ENCODE measurements at places on chromosomes 5 and 9.

GRCh38 chr5:136420168-136420898, 55.0 kb upstream of the TRPC7 start:
- DNase-seq = no peak

DNA sequence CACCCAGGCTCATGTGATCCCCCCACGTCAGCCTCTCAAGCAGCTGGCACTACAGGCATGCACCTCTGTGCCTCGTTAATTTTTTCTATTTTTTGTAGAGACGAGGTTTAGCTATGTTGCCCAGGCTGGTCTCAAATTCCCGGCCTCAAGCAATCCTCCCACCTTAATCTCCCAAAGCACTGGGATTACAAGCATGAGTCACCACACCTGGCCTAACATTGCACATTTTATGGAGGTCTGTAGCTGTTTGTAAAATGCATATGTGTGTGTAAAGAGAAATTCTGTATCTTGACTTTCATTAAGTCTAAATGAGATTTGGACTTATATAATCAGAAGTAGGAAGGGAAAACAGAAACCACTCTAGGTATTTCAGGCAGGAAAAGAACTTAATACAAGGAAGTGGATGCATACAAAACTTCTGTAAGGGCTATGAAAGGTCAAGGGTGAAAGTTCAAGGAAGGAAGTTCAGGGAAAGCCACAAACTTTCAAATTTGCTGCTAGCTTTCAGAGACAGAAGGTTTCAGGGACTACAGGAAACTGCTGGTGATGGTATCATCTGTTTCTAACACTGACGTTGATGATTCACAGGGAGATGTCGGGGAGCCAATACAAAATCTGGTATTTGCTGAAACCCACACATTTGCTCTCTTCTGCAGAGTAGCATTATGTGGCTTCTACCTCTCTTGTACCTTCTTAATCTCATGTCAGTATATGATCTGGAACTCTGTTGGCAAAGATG, 209.4 kb downstream of the PIK3R1 start:
- DNase-seq = peak; percentile 77

GRCh38 chr5:9832921-9833320, 202.8 kb upstream of the TAS2R1 start:
- no peak for DNase-seq

DNA sequence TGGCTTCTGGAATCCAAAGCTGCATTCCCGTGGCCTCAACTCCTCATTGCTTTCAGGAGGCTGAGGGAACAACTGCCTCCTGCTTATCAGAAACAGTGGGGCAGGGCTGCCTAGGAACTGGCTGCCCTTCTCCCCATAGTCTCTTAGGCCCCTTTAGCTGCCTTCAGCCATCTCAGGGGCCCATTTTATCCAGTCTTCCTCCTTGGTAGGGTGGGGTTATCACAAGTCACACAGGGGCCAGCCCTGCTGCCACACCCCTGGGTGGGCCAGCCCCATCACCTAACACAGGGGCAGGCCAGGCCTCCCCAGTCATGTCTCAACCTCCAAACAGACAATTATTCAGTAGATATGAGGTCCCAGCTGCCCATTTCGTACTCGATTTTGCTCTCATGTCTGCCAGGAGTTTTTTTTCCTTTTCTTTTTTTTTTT, 3.9 kb downstream of the ALAD start:
- no peak for DNase-seq

DNA sequence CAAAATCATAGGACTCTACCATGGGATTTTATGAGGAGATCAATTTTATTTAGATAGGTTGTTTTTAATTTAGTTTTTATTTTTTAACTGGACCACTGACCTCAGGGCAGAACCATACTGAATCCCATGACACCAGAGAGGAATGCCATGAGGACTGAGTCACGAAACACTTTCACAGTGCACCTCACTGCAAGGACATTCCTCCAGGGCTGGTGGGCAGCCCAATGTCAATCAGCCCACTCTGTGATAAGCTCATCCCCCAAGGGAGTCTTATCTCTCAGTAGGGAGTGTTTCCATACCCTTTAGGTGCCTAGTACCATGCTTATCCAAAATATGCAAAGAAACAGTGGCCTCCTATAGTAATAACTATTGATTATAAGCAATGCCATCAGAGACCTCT, 224.5 kb upstream of the CDH6 start:
- no peak for DNase-seq

DNA sequence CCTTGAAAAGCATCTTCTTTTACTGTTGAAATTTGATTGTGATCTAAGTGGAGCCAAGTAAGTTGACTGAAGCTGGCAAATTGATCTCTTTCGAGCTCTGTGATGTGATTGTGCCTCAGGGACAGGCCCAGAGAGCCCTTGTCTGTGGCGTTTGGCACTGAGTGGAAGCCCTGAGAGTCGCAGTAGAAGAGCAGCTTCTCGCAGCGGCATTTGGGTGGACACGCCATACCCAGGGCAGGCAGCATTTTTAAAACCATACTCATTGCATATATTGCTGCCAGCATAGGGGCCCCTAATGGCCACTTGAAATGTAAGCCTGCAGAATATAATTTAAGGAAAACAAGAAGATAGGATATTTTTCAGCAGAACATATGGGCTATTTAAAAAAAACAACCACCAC, 894 bp downstream of the LRRTM2 start:
- no peak for DNase-seq

DNA sequence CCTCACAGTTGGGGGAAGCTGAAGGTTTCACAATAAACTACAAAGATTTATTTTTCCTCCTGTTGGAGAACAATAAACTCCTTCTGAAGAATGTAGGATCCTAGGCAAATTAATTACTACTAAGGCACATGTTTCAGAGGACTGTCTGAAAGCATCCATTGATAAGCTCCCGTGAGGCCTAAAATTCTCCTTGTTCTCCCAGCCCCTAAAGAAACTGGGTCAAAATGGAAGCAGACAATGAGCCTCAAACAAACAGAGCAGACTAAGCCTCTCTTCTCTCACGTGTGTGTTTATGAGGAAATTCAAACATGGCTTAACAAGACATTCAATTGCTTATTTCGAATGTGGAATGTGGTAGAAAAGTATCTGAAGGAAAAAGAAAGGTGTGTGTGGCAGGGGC, 249.0 kb downstream of the GLIS3 start:
- DNase-seq = no peak

DNA sequence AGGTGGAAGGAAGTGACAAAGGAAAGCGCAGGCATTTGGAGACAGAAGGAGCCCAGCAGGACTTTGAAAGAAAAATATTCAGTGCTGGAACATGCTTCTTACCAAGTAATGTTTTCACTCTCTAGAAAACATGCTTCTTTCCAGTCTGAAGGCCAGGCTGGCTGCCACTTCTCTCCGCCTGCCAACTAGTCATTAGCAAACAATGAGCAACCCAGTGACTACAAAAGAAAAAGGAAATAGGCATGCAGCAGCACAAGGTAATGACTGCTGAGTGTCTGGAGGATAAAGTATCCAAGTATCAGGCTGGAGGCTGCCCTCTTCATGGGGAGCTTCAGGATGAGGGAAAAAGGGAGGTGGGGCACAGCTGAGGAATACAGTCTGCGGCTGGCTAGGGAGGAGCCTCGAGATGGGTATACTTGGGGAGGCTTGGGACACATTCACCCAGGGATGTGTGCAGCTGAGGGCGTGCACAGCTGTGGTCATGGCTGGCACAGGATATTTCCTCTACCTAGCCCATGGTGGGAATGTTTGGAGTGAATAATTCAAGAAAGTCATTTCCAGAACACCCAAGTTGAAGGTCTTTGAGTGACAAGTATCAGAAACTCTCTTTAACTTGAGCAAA, 161.5 kb upstream of the KIF2A start:
- no peak for DNase-seq

GRCh38 chr5:94442991-94443390, 175.4 kb downstream of the KIAA0825 start:
- no peak for DNase-seq

GRCh38 chr9:38164659-38165221, 95.7 kb upstream of the SHB start:
- DNase-seq = no peak

- no peak for DNase-seq
These were observed 112.2 kb downstream of the ACTBL2 start for GRCh38 chr5:57370376-57370775.

DNA sequence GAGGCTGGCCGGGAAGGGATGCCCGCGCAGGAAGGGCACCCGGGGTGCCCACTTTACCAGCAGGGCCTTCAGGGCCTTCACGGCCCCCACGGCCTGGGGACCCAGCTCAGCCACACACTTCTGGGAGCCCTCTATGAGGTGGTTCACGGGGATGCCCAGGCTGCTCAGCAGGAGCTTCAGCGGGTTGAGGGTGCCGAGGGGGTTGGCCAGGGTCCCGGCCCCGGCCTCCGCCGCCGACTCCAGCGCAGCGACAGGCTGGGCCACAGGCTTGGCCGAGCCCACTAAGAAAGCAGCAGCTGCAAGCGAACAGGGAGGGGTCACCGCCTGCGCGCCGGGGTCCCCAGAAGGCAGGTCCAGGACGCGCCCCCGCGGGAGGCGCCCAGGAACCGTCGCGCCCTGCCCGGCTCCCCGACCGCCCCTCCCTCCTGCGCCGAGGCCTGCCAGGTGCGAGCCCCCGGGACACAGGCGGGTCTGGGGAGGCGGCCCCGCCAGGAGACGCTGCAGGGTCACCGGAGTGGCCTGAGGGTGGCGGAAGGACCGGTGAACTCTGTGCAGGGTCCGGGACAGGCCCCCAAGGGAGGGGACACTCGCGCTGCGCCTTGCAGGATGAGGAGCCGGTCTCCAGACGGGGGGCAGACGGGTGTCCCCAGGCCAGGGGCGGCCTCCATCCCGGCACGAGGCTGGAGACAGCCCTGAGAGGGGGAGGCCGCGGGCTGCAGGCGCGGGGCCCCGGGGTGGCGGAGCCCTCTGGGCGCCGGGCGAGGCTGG, 572 bp downstream of the SCGB3A1 start:
- DNase-seq = no peak

DNA sequence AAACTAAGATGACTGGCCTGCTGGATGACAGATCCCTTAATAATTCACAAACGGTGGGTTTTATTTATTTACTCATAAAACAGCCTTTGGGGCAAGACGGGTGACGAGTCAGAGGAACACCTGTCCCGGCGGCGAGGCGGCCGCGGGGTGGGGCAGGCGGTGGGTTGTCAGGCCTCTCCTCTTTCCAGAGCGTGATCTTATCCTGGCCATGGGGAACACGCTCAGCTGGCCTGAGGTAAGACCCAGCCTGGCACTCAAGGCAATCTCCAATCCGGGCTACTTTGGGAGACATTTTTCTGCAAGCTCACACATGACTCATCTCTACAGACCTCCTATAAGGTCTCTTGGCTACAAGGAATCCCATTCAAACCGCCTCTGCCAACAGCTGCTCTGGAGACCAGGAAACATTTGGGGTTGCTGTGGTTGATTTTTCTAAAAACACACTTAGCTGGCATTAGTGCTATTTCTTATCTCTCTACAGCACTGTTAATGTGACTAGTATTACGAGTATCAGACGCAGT, 6.3 kb downstream of the RAPGEF1 start:
- peak; percentile 70 for DNase-seq

GRCh38 chr9:24602693-24603352, 57.1 kb upstream of the IZUMO3 start:
- no peak for DNase-seq
